Activated CD4-positive, alpha-beta T cell treated with anti-CD3 and anti-CD28 coated beads, Interleukin-2, amount 50 U/mL, for 48 hours (primary cell): ENCODE measurements at places on chromosomes 1 and 21.

GRCh38 chr1:226891346-226891745 lies 20.9 kb downstream of the PSEN2 start:
- no peak for DNase-seq

DNA sequence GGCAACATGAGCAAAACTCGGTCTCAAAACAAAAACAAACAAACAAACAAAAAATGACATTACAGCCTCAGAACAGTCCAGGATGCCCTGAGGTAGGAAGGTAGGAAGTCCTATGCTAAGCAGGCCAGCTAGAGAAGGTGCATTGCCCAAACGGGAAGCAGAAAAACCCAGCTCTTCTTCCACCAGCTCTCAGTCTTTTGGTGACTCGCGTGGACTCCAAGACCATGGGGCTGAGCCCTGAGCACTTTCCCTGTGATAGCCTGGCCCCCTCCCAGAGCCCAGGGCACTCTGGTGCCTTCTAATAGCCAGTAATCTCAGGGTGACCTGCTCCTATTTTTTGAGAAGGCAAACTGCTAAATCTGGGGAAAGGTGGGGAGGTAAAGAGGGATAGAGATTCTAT lies 16.1 kb downstream of the PHLDA3 start:
- DNase-seq: no peak

GRCh38 chr21:45941717-45942546 lies 39.6 kb upstream of the COL6A1 start:
- no peak for DNase-seq

DNA sequence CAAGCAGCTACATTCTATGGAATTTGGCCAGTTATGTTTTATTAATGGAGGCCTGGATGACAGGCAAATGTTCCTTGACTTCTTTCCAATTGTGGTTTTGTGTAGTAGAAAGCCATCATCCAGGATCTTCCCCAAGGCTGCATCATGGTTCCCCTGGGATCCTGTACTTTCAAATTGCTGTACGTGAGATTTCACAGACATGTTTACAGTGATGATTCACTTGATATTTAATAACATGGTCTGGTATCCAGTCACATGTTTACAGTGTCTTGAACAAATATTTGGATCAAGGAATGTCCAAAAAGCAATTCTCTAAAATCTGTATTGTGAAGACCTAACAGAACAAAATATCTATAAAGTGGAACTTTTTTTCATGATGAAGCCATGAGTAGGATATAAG lies 68.3 kb upstream of the ST6GALNAC3 start:
- no peak for DNase-seq

GRCh38 chr1:116674011-116674531 lies 6.5 kb upstream of the IGSF3 start:
- no peak for DNase-seq
